ENCODE measurements at places on chromosomes 16 and 17.

DNA sequence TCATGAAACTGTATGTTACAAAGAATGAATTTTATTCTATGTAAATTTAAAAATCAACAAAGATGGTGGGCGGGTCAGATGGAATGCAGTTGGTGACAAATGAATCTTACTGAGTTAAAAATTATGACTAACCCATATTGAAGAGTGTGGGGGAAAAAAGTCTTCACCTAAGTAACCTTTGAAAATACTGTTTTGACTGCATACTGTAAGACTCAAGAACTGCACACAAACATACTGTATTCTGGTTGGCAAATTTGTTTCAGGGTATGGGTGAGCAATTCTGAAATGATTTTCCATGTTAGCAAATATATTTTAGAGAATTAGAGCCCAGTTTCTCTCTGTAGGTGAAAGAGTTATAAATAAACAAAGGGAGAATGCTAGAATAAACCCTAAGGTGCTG is 153.7 kb upstream of the KCNJ18 start:
- no peak for DNase-seq

GRCh38 chr16:27378871-27379481 is 23.0 kb upstream of the IL21R start:
- DNase-seq: no peak

DNA sequence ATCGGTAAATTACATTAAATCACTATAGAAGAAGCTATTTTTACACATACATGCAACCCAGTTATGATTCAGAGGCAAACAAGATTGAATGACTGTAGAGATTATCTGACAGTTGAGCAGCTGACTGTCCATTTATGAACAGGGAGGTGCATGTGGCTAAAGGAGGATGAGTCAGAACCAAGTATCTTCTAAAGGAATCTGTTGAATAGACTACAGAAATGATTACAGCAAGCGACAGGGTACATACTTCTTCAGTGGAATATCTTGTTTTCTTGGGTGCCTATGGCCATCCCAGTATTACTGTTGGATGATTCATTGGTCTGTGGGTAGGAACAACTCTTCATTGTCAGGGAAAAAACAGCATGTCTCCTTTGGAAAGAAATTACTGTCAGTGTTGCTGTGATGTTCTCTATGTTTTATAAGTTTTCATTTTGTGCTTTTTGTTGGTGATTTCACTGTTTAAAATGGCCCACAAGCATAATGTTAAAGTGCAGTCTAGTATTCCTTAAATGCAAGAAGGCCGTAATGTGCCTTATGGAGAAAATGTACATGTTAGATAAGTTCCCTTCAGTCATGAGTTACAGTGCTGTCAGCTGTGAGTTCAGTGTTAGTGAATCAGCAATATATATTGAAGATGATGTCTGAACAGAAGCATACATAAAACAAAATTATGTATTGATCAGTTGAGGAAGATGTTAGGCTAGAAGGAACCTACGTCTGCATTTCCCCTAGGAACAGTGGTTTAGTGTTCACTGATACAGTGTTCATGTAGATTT is 27.0 kb downstream of the CBFB start:
- no peak for DNase-seq

- no peak for DNase-seq
Observed at GRCh38 chr17:79968116-79968515, 67.6 kb downstream of the TBC1D16 start.

DNA sequence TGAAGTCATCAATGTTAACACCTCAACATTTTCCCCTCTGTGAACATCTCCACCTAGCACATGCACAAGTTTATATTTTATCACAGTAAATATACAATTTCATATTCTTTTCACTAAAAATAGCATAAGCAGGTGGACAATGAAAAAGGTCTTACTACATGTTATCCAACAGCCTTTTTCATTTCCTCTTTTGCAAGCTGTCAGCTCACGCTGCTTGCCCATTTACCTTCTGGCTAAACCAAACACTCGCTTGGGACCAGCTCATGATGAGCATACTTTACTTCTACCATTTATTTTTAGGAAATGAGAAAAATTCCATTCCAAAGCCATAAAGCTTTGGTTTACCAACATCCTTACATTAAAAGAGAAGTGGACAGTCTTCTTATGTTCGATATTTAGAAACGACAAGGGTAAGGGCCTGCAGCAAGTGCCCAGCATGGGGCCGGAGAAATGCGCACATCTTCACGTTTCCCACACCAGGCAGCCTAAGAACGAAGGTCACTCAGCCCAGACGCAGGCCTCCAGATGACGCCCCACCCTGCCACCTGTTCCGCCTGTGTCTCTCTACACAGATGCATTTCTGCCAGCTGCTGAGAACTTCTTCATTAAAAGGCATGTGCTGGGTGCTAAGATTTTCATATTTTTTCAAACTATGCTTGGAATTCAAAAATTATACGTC is 13.9 kb downstream of the SNN start:
- no peak for DNase-seq

Data from T-cell (primary cell).